Panc1 (cell line): ENCODE measurements at places on chromosomes 3 and 15.

DNA sequence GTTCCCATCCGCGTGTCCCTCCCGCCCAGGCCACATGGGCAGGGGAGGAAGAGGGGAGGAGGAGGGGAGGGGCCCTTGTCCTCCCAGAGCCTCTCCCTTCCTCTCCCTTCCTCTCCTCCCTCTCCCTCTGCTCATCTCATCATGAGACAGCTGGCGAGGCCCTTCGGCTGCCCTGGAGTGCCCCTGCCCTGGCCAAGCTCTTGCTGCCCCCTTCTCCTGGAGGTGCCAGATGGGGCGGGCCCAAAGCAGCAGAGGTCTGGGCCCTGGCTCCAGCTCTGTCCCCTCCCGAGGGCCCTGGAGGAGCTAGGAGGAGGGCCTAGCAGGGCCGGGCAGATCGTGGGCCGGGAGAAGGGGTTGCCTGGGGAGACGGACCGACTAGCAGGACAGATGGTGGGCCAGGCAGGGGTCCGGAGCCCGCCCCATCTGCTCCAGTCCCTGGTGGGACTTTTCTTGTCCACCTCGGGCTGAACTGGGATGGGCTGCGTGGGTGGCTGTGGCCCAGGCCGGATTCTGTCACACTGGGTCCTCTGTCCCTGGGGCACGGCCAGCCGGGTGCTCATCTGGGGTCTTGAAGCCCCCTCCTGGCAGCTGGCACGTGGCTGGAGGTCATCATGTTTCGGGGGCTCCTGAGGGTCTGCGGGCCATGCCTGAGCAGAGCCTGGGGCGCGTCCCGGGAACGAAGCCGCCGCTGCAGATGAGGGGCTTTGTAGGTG lies 183.4 kb downstream of the GOLGA6L6 start:
- DNase-seq = no peak

DNA sequence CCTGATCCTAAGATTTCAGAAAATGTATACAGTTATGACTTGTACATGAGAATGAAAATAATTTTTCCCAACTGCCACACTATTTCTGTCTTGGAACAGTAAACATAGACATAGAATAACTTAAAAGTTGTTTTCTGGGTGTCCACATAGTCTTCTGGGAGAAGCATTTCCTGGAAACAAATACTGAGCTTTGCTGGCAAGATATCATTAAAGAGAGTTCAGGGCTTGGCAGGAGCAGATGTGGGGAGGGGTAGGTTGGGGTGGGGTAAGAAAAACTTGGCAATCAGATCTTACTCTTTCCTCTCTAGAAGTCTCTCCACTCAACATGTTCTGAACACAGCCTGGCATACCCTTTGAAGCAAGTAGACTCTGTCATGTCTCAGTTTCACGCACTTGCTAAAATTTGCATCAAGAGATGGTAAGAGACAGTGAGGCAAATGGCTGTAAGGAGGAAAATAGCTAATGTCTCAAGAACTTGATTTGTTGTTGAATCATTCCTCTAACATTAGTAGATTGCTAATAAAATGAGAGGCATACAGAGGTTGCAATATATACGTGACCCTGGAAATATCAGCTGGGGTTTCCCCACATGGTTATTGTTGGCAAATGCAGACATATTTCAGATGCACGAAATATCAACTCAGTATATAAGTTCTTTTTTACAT lies 27.3 kb upstream of the ABI3BP start:
- no peak for DNase-seq

DNA sequence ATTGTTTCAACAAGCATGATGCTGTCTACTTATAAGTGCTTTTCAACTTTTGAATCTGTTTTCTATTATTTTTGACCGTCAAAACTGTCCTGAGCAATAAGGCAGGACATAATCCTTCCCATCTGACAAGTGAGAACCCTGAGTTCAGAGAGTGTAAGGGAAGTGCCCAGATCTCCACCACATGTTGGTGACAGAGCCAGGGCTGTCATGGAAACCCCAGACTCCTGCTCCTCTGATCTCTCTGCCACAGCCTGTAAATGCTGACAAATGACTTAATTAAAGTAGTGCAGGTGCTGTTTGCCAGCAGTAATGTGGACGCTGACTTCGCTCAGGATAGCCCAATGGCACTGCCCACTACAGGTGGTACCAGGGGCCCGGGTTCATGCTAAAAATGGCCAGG lies 40.3 kb downstream of the SPSB4 start:
- no peak for DNase-seq

DNA sequence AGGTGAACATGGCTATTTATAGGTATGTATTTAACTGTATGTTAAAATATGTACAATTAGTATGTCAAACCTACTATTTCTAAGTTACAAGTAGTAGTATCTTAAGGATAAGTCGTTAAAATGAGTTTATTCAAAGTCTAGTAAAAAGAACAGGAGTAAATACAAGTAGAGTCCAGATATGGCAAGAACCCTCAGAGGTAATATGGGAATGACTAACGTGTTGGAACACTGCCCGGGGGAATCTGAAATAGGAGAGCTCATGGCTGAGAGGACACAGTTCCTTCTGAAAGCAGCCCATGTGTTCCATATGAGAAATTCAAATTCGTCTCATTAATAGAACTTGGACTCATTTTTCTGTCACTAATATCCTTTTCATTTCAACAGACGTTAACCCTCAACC lies 158.8 kb downstream of the CLSTN2 start:
- DNase-seq = no peak

DNA sequence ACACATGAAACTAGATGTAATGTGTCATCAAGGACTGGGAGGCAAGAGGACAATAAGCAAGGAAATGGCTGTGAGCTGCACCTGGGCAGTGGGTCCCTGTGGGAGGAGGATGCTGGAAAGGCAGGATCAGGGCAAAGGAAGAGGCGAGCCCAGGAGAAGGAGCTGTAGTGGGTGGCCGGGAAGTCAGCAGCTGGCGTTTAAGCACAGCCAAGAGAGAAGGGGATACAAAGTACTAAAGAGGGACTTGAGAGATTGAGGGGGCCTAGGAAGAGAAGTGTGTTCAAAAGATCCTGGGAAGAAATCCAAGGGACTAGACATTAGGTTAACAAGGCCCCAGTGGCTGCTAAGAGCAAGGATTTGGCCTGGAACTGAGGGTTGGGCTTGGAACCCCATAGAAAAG lies 188.5 kb upstream of the SLC24A5 start:
- no peak for DNase-seq

GRCh38 chr15:74235962-74236361 lies at the start of gene CCDC33:
Gene CCDC33 (plus strand): TSS chr15:74236326. CDS start chr15:74236720, 394 bp downstream.
- DNase-seq = no peak

DNA sequence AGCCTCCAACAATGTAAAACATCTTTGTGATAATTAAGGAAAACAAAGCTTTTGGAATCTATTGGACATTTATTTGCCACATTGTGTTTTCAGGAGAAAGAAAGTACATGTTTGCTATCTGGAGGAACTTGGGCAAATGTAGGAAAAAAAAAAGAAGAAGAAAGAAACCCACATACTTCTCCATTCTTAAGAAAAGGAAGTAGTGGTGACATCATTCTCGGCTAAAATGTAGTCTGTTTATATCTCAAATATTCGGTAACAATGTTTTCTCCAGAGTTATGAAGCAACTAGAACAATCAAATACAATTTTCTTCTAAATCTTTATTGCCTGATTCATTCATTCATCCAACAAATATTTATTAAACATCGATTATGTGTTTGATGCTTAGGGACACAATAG lies 2.3 kb upstream of the TGFBR2 start:
- no peak for DNase-seq

GRCh38 chr15:75647370-75648155 lies at the start of gene SNX33:
Gene SNX33 (plus strand): TSS chr15:75647912. CDS start chr15:75649103, 1,191 bp downstream.
- DNase-seq = no peak

- DNase-seq = no peak
Observed at GRCh38 chr15:61467823-61468222, 238.7 kb upstream of the RORA start.

GRCh38 chr3:45565342-45565741 lies 29.2 kb upstream of the LIMD1 start:
- no peak for DNase-seq

- DNase-seq = no peak
Observed at GRCh38 chr3:108223928-108224327, 1.7 kb upstream of the IFT57 start.

GRCh38 chr3:81581966-81582599 lies 179.4 kb downstream of the GBE1 start:
- DNase-seq = peak; percentile 24

DNA sequence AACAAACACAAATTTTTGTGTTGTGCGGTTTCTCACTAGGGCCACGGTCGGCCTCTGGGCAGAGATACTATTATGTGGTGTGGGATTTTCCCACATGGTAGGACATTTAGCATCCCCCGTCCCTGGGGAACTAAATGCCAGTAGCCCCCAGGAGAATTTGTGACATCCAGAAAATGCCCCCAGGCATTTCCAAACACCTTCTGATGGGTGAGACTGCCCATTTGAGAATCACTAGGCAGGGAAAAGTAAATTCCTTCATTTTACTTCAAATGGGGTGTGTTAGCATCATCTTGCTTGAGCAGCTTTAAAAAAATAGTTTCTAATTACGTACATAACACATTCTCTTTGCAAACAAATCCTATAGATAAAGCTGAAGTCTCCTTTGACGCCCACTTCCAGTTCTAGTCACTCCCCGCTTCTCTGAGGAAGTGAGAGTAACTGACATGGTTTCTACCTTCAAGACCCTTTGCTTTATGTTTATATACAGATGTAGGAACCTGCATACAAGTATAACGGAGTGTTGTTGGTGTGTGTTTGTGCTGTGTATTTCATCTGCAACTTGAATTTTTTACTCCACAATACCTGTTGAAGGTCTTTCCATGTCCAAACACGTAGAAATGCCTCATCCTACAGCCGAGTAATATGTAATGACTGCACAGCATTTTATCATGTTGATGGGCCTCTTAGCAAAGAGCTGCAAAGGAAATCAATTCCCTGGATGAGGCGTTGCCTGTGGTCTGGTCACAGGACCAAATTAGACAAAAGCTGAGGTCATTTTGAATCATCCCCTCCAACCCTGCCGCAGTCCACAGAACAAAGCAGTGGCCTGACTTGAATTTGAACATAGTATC lies 31.4 kb upstream of the ZBTB38 start:
- peak; percentile 83 for DNase-seq

DNA sequence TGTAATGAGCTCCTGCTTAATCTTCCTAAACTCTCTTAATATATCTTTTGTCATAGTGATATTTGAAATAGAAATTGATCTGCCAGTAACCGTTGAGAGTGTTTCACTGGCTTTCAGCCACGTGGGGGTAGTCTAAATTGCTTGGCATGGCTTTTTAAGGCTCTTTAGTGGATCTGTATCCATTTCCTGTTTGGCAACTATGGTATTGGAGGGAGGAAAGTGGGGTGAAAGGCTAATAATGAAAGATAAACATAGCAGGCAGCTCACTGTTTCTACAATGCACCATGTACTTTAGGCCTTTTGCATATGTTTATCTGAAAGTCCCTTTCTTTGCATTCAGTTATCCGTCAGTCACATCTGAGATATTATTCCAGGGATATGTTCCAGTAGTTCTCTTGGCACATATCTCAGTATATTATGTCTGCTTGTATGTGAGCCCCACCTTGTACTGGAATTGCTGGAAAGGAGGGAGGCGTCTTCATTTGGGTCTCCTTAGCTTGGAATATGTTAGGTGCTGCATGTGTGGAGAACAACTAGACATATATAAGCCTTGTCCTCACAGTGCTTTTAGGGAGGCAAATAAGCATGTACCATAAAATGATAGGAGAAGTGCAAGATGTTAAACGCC lies 10.8 kb downstream of the TOPAZ1 start:
- no peak for DNase-seq

- DNase-seq = no peak
Observed at GRCh38 chr15:71547011-71547410, 263.3 kb upstream of the NR2E3 start.

DNA sequence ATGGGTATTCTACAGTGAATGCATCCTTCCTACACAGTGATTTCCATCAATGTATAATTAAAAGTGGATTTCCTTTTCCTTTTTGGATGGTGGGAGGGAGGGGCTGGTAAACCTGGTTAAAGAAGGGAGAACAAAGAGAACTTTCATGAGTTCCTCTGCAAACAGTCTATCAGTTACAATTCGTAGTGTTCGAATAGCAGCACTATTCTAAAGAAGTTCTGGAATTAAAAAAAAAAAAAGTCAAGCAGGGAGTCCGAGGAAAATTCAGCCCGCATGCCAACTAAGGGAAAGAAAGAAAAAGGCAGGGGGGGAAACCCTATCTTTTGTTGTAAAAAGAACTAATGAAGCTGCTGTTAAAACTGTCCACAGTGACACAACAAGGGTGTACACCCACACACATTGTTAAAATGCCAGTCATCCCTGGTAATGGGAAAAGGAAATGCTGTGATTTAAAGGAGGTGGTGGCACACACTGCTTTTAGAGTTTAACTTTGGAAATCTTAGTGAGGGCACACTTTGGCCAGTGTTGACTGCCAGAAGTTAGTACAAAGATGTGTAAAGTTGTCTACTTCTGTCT lies 521.2 kb downstream of the ZIC1 start:
- no peak for DNase-seq

GRCh38 chr3:112774293-112774926 lies 72.3 kb downstream of the CD200R1L start:
- peak; percentile 24 for DNase-seq

DNA sequence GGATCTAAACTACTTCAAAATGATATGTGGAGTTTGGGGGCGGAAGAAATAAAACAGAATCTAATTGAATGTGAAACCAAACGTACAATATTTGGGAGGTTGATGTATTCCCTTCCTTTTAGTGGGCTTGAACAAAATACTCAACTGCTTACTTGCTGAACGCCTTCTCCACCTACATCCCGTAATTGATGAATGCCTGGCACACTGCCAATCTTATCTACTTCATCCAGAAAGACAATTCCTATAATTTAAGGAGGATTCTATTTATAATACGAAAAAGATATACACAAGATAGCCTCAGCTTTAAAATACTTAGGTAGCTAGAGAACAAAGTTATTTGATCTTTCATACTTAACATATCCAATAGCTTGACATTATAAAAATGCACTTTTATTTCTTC lies 23.1 kb upstream of the PDCD7 start:
- DNase-seq = no peak

DNA sequence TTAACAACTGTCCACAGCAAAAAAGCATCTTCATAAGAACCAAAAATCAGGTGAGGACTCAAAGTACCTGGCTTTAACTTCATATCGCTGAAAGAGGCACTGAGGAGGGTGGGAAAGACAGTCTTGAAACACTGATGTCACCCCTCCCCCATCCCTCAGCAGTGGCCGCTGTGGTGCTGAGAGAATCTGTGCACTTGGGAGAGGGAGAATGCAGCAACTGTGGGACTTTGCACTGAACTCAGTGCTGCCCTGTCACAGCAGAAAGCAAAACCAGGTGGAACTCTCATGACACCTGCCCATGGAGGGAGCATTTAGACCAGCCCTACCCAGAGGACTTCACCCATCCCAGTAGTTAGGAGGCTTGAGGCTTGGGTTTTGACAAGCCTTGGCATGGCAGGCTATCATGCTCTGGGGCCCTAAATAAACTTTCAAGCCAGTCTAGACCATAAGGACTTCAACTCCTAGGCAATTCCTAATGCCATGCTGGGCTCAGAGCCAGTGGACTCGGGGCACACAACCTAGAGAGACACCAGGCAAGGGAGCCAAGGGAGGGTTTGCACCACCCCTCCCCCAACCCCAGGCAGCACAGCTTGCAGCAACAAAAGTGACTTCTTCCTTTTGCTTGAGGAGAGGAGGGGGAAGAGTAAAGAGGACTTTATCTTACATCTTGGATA lies 6.1 kb upstream of the ZSCAN2 start:
- no peak for DNase-seq
